M059J (cell line): ENCODE measurements at places on chromosomes 7 and 10. TPM values are rescaled to one million over a fixed set of nuclear protein-coding genes. Genes with fewer than 3 reads are reported as not detected.

The OR2A1 gene
- 0.05 TPM in 1 of 2 replicates, not detected in the other for total RNA-seq

The SH2B2 gene
- 0.44 and 5.1 TPM in 2 replicates for total RNA-seq

The TAS2R41 gene
- not detected in 2 replicates for total RNA-seq

The CUEDC2 gene
- total RNA-seq = 33.1 and 50.9 TPM in 2 replicates

The PILRA gene
- 0.54 TPM in 1 of 2 replicates, not detected in the other for total RNA-seq

The CASP2 gene
- 22.5 and 31.2 TPM in 2 replicates for total RNA-seq

The PPP1R17 gene
- total RNA-seq = not detected in 2 replicates

The SH2D4B gene
- total RNA-seq = not detected in 2 replicates

The MMRN2 gene
- 0.84 TPM in 1 of 2 replicates, not detected in the other for total RNA-seq

GRCh38 chr10:12501841-12502525, 152.6 kb downstream of the CAMK1D start:
- DNase-seq = no peak

DNA sequence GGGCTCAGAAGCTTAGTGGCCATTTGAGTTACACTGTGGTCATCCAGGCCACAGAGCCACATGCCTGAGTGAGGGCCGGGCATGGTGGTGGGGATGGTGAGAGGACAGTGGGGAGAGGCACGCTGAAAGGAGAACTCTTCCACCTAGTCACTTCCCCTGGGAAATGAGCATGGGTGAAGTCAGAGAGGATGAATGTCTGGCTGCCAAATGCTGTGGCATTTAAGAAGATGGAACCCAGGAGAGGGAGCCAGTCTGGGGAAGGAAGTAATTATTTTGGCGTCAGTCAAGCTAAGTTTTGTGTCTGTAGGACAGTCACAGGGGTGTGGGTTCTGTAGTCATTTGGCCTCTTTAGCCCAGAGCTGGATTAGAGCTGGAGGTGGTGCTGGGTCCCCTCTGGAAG, 86.0 kb upstream of the PODXL start:
- DNase-seq = peak; percentile 32

- DNase-seq = peak; percentile 39
Observed at GRCh38 chr7:37287131-37287855, 161.4 kb downstream of the ELMO1 start.

DNA sequence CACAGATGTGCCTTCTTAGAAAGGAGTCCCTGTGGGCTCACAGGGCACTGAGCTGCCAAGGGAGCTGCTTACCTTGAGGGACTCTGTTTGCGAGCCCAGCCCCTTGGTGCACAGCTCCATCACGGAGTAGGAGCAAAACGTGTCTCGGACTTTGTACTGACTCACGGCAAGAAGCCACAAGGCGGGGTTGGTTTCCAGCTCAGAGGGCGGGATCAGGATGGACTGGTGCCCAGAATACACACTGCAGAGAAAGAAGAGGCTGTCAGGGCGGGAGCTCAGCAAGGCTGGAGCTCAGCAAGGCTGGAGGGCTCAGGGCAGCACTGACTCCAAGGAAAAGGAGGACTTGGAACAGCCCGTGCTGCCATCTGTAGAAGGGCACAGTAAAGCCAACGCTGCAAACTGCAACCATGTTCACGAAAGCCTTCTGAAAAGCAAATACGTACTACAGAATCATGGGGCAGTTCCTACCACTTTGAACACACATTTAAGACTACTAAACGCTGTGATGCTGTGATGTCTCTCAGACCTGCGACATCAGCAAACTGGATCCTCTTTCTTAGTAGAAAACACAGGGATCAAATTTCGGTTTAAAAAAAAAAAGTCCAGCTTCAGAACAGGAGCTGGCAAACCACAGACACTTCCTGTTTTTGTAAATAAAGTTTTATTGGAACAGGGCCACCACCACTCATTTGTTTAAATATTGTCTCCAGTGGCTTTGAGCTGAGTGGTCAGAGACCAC, 194.3 kb downstream of the ZMYND11 start:
- DNase-seq = peak; percentile 86

- no peak for DNase-seq
Observed at GRCh38 chr10:69787681-69788080, 14.0 kb upstream of the COL13A1 start.

DNA sequence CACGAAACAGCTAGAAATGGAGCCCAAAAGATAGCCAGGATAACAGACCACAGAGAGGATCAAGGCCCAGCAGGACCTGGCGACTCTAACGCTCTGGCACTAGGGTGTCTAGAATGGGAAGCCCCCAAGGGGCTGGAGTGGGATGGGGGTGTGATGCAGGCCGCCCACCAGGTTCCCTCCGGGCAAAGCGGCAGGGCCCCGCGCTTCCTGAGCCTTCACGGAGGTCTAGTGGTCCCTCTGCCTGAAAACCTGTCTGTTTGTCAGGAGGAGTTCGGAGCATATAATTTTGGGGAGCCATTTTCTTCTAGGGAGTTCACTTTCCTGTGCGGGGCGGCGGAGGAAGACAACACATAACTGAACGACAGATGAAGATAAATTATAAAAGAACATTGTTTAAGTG, 48.2 kb upstream of the FXYD4 start:
- no peak for DNase-seq

DNA sequence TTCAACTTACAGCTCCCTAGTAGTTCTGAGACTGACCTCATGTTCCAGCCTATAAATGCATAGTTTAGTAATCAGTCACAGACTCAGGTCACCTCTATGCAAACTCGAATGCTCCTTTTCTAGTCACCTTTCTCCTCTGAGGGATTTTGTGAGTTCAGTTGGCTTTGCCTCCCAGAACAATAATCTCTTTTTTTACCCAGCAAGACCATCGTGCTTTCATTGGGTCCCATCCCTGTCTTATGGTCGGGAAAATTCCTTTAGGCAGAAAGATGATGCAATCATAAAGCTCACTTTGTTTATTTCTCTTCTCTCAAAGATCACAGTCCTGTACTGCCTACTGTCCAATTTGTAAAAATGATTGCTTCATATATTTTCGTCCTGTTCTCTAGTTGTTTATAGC, 38.4 kb downstream of the TWIST1 start:
- peak; percentile 83 for DNase-seq

GRCh38 chr7:85328456-85328998, 141.7 kb upstream of the SEMA3D start:
- no peak for DNase-seq

DNA sequence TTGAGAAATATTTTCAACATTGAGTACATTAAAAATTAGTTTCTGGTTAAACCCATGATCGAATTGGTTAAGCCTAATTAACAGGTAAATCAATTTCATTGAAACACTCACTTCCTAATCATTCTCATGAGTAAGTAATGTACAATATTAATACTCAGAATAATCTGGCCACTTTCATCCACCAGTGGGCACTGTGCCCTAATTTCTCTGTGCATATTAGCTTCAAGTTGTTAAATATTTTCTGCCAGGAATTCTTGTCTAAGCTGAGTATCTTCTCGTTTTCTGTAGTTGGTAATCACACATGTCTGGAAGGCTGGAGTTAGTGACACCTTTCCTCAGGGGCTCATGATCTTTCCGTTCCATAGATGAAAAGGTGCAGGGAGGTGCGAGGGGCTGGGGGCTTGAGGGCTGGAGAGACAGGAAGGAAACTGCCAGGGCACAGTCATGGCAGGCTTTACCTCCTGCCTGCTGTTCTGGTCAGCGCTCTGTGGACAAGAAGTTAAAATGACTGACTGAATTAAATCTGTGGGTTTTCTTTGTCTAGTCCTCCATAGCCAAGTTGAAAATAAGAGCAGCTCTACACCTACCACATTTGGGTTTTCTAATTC, 71.9 kb downstream of the WIPF3 start:
- peak; percentile 62 for DNase-seq

DNA sequence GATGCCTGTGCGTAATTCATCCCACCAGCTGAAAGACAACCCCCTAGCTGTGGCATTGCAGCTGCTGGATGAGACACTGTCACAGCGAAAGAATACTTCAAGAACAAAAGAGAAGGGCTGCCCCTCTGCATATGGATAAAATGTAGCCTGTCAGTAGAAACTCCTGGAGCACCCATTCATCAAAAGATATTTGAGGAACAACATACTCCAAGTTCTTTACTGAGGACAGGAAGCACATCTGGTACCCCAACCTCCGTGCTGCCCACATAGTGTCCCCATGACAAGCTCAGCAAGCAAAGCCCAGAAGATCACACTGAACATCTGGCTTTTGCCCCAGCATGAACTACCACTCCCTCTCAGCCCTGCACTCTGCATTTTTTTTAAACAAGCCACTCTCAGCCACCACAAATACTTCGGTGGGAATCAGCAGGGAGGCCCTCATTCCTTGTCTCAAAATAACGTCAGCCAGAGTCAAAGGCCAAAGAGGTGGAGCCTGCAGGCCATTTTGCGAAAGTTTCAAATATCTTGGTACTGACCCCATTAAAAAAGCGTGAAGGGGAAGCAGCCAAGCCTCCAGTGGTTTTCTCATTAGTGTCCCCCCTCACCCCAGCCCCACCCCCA, 1.7 kb downstream of the CREB3L2 start:
- peak; percentile 90 for DNase-seq

GRCh38 chr7:150989456-150989855, 1.4 kb upstream of the NOS3 start:
- no peak for DNase-seq

GRCh38 chr10:103917302-103918052, 507 bp downstream of the STN1 start:
- peak; percentile 18 for DNase-seq

DNA sequence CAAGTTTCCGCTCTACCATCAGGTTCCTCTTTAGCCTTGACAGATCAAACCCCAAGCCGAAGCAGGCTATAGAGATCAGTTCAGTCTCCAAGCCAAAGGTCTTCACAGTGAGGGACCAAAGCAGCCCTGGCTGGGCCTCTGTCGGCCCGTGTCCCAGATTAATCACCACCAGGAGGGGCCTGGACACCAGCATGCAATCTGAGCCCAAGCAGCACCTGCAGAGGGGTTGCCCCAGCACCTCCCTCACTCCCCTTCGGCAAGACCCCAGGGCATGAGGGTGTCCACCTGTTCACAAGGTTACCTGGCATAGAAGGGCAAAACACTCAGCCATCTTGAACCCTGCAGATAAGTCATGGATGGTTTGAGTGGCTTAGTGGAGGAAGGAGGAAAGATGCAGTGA, 36.0 kb downstream of the FBXW4 start:
- DNase-seq = no peak

GRCh38 chr7:123635551-123636359, 19.9 kb upstream of the LMOD2 start:
- peak; percentile 36 for DNase-seq

DNA sequence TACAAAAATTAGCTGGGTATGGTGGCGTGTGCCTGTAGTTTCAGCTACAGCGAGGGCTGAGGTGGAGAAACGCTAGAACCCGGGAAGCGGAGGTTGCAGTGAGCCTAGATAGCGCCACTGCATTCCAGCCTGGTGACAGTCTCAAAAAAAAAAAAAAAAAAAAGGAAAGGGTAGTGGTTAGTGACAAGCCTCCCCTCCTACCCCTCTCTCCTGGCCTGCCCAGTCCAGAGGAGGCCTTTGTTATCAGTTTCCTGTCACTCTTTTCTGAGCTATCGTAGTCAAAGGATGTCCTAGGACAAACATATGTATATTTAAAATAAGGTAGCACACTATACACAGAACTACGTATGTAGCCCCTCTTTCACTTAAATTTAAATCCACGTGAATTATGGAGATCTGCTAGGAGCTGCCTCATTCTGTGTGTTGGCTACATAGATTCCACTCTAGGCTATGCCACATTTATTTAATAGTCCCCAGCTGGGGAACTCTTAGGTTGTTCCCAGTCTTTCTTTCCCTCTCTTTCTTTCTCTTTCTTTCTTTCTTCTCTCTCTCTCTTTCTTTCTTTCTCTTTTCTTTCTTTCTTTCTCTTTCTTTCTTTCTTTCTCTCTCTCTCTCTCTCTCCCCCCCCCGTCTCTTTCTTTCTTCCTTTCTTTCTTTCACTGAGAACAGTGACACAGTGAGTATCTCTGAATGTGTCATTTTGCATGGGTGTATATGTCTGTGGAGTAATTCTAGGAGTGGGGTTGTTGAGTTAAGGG, 3.9 kb downstream of the TSPAN15 start:
- DNase-seq = no peak

DNA sequence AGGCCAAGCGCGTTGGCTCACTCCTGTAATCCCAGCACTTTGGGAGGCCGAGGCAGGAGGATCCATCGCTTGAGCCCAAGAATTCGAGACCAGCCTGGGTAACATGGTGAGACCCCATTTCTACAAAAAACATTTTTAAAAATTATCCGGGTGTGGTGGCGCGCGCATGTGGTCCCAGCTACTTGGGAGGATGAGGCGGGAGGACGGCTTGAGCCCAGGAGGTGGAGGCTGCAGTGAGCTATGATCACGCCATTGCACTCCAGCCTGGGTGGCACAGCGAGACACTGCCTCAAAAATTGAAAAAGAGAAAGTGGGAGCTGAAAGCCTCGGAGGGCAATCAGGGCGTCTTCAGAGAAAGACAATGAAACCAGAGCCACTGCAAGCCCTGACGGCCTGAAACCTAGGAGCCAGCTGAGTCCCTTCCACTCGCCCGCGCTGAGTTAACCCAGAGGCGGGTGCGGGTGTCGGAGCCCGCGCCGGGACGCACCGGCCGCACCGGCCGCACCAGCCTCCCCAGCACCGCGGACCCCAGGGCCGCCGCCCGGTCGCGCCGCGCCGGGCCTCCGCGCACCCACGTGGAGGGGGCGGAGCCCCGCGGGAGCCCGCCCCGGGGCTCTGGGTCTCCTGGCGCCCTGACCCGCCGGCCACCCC, 22.4 kb downstream of the ZFAND2A start:
- DNase-seq = peak; percentile 33

GRCh38 chr7:121294448-121294992, 34.3 kb upstream of the WNT16 start:
- DNase-seq = peak; percentile 29

DNA sequence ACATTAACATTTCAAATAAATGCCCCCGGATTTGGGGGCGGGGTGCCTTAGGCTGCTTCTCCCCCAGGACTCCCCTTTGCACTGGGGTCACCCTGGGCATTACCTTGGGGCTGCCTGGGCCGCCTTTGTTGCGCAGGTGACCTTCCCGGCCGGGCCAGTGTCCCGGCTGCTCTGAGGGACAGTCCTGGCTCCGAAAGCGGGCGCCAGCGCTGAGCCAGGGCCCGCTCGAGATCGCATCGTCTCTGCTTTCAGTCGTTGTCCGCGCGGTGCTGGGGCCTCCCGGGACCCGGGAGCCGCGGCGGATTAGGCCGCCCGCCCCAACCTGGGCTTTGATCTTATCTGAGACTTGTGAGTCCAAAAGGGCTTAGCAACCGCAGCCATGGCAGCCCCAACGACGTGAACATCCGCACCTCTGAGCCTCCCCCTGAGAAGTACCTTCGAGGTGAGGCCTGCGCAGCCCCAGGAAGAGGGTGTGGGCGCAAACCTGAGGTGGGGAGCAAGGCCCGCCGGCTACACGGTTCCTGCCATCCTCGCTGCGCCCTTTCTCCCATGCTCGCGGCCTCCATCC, 14.8 kb upstream of the WAPL start:
- no peak for DNase-seq

DNA sequence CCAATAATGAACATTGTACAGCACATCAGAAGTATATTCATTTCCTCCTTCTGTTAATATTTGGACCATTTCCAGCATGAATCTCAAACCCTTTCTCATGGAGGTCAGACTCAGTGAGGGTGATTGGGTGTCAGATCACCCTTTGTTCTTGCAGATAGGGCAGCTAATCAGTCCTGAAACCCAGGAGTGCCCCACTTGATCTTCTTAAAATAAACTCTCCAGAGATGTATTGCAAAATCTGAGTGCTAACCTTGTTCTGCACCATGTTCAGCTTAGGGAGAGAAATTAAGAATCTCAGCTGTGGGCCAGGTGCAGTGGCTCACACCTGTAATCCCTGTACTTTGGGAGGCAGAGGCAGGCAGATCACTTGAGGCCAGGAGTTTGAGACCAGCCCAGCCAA, 869.4 kb downstream of the TYW1 start:
- no peak for DNase-seq
